ENCODE measurements at places on chromosomes 5 and 9.
A peak's percentile ranks its signal among the peaks of the same experiment; 100 is the strongest.

DNA sequence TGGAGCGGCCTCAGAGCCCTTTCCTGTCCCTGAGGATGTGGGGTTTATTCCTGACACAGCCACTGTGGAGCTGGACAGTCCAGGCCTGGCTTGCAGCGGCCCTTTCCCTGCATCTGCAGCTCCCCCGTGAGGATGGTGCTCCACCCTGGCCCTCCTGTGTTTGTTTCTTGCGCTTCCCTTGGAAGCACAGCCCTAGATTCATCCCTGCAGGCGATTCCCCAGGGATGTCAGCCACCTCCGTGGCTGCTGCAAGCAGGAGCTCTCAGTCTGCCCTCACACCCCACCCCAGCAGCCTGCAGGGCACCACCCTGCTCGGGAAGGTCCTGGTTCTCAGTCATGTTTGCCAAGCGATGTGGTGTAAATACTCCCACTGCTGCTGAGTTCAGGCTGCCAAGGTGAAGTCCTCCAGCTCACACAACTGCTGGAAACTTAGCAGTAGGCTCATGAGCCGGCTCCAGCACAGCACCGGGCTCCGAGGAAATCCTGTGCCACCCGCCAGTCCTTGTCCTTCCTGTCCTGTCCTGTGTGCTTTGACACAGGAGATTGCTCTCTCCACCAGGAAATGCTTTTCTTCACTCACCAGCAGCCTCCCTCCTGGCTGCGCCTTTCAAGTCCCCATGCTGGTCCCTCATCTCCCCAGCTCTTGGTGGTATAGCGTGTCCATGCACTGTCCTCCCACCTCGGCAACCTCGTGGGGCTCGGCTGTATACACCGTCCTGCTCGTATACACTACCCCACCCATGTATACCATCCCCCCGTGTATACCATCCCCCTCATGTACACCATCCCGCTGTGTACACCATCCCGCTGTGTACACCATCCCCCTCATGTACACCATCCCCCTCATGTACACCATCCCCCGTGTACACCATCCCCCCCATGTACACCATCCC, 16.2 kb downstream of the ROPN1L start:
- no peak for DNase-seq

DNA sequence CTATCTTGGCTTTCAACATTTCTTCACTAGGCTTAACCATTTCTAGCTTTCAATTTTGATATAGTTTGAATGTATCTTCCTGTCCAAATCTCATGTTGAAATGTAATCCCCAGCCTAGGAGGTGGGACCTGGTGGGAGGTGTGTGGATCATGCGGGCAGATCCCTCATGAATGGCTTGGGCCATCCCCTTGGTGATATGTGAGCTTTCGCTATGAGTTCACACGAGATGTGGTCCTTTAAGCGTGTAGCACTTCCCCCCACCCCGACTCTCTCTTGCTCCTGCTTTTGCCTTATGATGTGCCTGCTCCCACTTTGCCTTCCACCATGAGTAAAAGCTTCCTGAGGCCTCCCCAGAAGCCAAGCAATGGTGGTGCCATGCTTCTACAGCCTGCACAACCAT, 40.6 kb downstream of the PHAX start:
- DNase-seq: no peak

DNA sequence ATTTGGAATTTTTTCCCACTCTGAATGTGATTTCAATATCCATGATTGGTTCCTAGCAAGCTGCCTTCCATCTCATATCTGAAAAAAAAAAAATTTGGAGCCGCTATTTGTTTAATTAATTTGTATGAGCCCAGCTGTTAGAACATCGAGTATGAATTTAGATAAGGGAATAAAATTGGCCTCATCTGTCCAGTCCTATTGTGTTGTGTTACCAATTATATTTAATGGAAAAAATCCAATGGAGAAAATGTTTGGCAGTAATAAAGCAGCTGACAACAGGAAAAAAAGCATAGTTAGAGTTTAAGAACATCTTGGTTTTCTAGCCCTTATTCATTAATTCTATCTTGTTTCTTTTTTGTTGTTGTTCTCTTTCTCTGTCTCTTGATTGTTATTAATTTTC, 735.6 kb upstream of the RIOK2 start:
- DNase-seq: no peak

GRCh38 chr9:133137451-133138231, 16.6 kb upstream of the RALGDS start:
- DNase-seq: peak; percentile 92

DNA sequence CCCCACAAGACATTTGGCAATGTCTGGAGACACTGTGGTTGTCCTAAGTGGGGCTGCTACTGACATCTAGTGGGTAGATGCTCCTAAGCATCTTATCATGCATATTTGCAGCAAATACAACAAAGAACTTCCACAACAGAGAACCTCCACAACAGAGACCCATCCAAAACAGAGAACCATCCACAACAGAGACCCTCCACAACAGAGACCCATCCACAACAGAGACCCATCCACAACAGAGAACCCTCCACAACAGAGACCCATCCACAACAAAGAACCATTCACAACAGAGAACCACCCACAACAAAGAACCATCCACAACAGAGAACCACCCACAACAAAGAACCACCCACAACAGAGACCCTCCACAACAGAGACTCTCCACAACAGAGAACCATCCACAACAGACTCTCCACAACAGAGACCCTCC, 32.8 kb downstream of the ARPC5L start:
- peak; percentile 53 for DNase-seq

- DNase-seq: no peak
These were observed 86.6 kb downstream of the FEM1C start for GRCh38 chr5:115458003-115458409.

GRCh38 chr9:94065535-94065961, 18.7 kb upstream of the PTPDC1 start:
- DNase-seq: peak; percentile 65

GRCh38 chr9:124257844-124258606, at the start of gene NEK6:
Gene NEK6 (plus strand): TSS chr9:124257949. CDS start chr9:124301965, 44,016 bp downstream.
- no peak for DNase-seq

- DNase-seq: no peak
These were observed 34.6 kb upstream of the CCL21 start for GRCh38 chr9:34744295-34745221.

Data from anterior cingulate cortex (tissue), 58 donors.